Small intestine (tissue), 16 donors: ENCODE measurements at places on chromosomes 4 and X. TPM values are rescaled to one million over a fixed set of nuclear protein-coding genes. Genes with fewer than 3 reads are reported as not detected.

CXCL6 gene
- not detected for polyA plus RNA-seq

AGTR2 gene
- polyA plus RNA-seq = not detected

DNA sequence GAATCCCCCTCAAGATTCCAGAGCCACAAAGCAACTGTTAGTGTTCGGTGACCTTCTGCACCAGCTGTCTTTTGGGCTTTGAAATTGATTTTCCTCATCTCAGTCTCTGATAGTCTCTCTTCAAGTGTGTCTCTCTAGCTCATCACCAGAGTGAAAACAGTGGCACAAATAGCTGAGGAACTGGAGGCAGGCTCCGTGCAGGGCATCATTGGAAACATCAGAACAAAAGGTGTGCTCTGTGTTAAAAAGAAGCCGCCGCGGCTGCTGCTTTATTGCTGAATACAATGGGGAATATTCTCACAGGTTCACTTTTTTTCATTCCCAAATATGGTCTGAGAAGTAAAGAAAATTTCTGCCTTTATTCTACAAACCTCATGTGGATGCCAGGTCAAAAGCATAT is 297.5 kb downstream of the DCTD start:
- no peak for DNase-seq

CSAG3 gene
- not detected for polyA plus RNA-seq

DNA sequence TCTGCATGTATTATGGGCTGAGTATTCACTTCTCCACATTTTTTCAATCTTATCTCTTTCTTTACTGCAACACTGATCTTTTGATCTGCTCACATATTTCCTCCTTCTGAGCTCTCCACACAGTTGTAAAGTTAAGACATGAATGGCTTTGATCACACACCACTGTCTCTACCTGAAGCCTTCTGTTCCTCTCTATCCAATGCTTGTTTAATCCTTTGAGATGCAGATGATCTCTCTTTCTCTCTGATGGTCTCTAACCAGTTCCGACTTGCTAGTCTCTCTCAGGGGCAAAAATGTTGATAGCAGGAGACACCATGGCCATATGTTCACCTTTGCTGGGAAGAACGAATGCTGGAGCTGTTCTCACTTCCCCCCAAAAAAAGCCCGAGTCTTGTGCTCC is 162.4 kb downstream of the UNC5C start:
- DNase-seq = no peak

PRIMPOL gene
- polyA plus RNA-seq = 11.8 TPM

GRCh38 chr4:106502106-106502699 is 133.6 kb upstream of the GIMD1 start:
- DNase-seq = peak; percentile 62

GRCh38 chrX:24619647-24620046 is 27.5 kb downstream of the PCYT1B start:
- DNase-seq = peak; percentile 1

MAGEB1 gene
- polyA plus RNA-seq = not detected

NLRP2B gene
- not detected for polyA plus RNA-seq

- no peak for DNase-seq
Observed at GRCh38 chrX:14022019-14022418, 7.7 kb downstream of the GEMIN8 start.

ZAR1 gene
- not detected for polyA plus RNA-seq

- DNase-seq = peak; percentile 29
Observed at GRCh38 chrX:78517124-78517523, 142.0 kb downstream of the RTL3 start.
